Mesothelial cell of epicardium (in vitro differentiated cells): ENCODE measurements at places on chromosomes 4 and X. TPM values are rescaled to one million over a fixed set of nuclear protein-coding genes. Genes with fewer than 3 reads are reported as not detected.

CETN2 gene
- 31.1 to 35.4 TPM (median 34.9 TPM) in 3 replicates for total RNA-seq

FAM149A gene
- total RNA-seq: 12.2 to 16.1 TPM (median 13.6 TPM) in 3 replicates

- no peaks in the 10 kb centered on the region for H3K27me3 ChIP-seq
- no peak for DNase-seq
- H3K4me3 ChIP-seq: no peak overlapping the region
- no peak overlapping the region for H3K27ac ChIP-seq
Measured at GRCh38 chrX:153776611-153777045, 4.2 kb upstream of the SRPK3 start.

GRCh38 chr4:132540268-132540667, 608.8 kb upstream of the PCDH10 start:
- no peak overlapping the region for H3K4me3 ChIP-seq
- H3K27me3 ChIP-seq: no peaks in the 10 kb centered on the region
- H3K36me3 ChIP-seq: no peaks in the 10 kb centered on the region
- no peak for DNase-seq
